Activated CD4-positive, alpha-beta memory T cell treated with anti-CD3 and anti-CD28 coated beads, Interleukin-2, amount 10 ng/mL, durations not matched to agents 7 days and 5 days (primary cell): ENCODE measurements at places on chromosomes 1 and 21.

- DNase-seq: no peak
Observed at GRCh38 chr1:165054627-165055026, 301.9 kb downstream of the LMX1A start.

GRCh38 chr1:247431643-247432042, 15.7 kb downstream of the NLRP3 start:
- no peak for DNase-seq

DNA sequence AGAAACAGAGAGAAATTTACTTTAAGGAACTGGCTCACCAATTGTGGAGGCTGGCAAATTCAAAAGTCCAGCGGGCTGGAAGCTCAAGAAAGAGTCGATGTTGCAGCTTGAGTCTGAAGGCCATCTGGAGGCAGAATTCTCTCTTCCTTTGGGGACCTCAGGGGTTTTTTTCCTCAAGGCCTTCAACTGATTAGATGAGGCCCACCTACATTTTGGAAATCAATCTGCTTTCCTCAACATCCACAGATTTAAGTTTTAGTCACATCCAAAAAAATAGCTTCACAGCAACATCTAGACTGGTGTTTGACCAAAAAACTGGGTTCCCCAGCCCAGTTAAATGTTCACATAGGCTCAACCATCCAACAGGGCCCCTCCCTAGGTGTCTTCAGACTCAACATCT, 114.9 kb downstream of the SLC35F3 start:
- DNase-seq: no peak

DNA sequence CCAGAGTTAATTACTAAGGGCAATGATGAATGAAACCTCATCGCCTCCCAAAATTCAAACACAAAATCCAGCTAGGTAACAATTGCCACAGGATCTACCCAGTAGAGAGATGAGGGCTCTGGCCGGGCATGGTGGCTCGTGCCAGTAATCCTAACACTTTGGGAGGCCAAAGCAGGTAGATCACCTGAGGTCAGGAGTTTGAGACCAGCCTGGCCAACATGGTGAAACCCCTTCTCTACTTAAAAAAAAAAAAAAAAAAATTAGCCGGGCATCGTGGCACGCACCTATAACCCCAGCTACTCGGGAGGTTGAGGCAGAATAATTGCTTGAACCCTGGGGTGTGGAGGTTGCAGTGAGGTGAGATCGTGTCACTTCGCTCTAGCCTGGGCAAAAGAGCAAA, 15.8 kb downstream of the CD2 start:
- DNase-seq: no peak

DNA sequence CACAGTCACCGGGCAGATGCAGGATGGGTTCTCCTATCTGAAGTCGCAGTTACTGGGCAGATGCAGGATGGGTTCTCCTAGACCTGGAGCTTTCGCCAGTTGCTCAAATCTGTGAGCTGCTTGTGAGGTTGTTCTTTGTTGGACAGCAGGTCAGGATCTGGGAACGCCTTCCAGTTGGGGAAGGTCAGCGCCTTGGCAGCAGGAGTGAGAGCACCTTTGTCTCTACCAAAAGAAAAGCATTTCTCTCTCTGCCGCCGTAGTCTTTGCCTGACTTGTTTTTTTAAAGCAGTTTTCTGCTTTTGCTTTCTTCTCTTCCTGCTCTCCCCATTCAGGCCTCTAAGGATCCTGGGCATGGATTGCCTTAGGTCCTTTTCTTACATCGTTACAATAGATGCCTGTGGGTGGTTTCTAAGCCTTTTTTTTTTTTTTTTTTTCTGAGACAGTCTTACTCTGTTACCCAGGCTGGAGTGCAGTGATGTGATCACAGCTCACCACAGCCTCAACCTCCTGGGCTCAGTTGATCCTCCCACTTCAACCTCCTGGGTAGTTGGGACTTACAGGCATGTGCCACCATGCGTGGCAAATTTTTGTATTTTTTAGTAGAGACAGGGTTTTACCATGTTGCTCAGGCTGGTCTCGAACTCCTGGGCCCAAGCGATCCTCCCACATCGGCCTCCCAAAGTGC, 15.7 kb downstream of the PEX14 start:
- DNase-seq: no peak

GRCh38 chr1:192546596-192547190, 28.9 kb upstream of the RGS1 start:
- no peak for DNase-seq

DNA sequence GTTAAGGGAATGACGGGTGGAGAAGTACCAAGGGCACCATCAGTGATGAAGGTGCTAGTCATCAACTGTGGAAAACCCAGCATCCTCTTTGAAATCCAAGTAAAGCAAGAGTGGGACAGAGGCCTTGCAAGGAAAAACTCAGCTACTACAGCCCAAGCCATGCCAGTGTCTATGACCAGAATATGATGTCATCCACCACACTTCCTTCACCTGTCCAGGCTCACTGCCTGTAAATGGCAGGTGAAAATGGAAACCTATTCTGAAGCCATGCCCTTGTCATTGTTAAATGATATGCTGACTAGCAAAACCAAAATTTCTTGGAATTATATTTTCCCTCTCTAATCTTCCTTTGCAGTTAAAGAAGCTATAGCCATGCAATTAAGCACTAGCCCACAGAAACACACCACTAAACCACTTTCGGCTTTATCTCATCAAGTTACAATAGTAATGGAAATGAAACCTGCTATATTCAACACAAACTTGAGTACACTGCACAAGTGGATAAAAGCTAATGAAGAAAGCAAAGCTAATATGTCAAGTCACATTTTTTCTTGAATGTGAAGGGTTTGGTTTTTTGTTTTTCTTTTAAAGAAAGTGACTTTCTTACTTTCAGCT, 96.3 kb upstream of the RALGPS2 start:
- no peak for DNase-seq

GRCh38 chr1:21552715-21553114, 43.5 kb downstream of the ALPL start:
- DNase-seq: no peak

DNA sequence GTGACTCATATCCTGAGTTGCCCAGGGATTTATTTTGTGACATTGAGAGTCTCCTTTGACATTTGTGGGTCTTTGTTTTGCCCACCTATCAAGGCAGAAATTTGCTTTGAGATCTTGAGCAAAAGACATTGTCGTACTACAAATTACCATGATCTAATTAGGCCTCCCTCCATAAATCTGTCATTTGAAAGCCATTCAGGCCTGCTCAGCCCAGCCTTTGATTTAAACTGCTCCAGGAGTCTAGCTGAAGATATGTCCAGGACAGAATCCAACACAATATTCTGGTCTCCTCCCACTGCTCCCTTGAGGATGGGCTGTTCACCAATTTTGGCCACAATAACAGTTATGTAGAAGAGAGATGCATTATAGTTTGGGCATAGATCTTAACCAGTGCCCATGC, 86.7 kb downstream of the PROX1 start:
- DNase-seq: no peak

- no peak for DNase-seq
Observed at GRCh38 chr1:158333405-158334155, 2.2 kb upstream of the CD1B start.
